Activated naive CD4-positive, alpha-beta T cell treated with anti-CD3 and anti-CD28 coated beads for 36 hours (primary cell): ENCODE measurements at places on chromosomes 3 and 15. TPM values are rescaled to one million over a fixed set of nuclear protein-coding genes. Genes with fewer than 3 reads are reported as not detected.

Gene MCF2L2
- total RNA-seq: 1.0 TPM

Gene ZIC1
- not detected for total RNA-seq

DNA sequence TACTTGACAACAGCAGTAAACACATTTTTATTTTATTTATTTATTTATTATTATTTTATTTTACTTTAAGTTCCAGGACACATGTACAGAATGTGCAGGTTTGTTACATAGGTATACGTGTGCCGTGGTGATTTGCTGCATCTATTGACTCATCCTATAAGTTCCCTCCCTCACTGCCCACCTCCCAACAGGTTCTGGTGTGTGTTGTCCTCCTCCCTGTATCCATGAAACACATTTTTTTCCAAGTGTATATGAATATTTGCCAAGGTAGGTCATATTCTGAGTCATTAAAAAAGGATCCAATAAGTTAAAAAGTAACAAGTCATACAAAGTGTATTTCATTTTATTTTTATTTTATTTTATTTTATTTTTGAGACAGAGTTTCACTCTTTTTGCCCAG, 567.3 kb upstream of the KCNMB2 start:
- DNase-seq: no peak

GRCh38 chr3:3087279-3087678, 22.9 kb downstream of the IL5RA start:
- DNase-seq: no peak

GRCh38 chr3:138253609-138254008, 66.5 kb downstream of the ARMC8 start:
- DNase-seq: no peak

DNA sequence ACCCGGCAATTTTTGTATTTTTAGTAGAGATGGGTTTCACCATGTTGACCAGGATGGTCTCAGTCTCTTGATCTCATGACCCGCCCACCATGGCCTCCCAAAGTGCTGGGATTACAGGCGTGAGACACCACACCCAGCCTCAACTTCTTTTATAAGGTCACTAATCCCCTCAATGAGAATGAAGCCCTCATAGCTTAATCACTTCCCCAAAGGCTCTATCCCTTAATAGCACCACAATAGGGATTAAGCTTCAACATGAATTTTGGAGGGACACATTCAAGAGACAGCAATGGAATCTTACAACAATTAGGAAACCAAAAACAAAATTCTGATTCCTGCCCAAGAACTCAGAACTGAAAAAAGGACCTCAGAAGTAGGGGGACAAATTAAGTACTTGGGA, 126.8 kb downstream of the ATP1B3 start:
- DNase-seq: no peak

DNA sequence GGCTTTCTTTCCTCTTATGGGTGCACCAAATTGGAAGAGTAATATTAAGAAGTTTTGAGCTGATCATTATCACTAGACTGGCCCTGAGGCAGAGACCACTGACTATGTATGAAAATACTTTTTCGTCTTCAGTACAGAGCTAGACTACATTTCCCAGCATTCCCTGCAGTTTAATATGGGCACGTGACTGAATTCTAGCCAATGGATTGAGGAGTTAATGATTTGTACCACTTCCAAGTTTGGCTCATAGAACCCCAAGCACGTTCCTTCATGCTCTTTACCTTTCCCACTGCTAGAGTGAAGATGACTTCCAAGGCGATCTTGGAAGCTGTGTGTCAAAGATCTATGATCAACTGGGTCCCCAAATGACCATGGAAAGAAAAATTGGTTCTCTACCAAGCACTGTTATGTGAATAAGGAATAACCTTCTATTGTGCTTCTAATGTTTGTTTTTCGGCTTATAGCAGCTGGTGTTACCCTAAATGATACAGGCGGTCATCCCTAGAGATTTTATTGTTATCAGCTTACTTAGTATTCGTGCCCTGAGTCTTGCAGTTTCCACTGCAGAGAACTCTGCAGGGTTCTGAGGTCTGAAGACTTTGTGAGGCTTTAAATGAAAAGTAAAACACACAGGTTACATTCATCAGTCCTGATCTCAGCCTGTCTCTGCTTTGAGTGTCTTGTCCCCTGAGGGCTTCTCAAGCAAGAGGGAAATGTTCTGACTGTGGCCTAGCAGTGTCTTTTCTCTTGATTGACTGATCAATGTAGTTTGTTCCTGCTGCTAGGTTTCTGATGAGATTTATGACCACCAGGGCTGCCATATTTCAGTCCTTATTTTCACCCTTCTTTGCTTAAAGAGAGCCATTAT, 486.8 kb downstream of the PDCD6IP start:
- DNase-seq: no peak

GRCh38 chr3:106635271-106635670, 742.0 kb upstream of the CCDC54 start:
- DNase-seq: no peak

DNA sequence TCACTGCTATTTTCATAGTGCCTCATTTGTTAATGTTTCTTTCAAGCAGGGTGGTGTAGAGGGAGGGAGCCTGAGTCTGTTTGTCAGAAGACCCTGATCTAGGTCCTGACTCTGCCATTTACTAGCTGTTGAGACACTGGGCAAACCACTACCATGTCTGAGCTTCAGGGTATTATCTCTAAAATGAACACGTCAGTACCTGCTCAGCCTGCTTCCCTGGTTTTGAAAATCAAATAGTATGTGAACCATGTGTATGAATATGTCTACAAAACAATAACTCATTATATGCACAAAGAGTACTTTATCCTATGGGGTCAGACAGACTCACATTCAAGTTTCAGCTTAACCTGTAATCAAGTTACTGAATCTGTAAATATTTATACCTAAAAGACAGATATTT, 25.1 kb downstream of the SYNPR start:
- DNase-seq: no peak

DNA sequence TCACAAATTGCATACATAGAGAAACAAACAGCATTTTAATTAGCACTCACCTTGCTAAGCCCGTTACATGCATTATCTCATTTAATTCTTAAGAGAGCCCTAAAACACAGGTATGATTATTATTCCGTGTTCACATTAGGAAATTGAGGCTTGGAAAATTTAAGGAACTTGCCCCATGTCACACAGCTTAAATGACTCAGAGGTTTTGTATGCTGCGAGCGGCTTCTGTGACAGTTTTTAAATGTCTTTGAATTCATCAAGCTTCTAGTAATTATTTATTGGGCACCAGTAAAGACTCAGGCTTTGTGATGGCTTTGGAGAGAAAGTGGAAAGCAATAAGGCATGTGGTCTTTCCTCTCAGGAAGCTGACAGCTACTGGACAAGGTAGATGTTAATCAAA, 166.7 kb upstream of the THBS1 start:
- DNase-seq: no peak
